ENCODE measurements at places on chromosomes 3 and 15.

- DNase-seq: no peak
Measured at GRCh38 chr15:67253549-67254237, 768 bp downstream of the AAGAB start.

- no peak for DNase-seq
Measured at GRCh38 chr3:184526088-184526433, 35.5 kb upstream of the EPHB3 start.

DNA sequence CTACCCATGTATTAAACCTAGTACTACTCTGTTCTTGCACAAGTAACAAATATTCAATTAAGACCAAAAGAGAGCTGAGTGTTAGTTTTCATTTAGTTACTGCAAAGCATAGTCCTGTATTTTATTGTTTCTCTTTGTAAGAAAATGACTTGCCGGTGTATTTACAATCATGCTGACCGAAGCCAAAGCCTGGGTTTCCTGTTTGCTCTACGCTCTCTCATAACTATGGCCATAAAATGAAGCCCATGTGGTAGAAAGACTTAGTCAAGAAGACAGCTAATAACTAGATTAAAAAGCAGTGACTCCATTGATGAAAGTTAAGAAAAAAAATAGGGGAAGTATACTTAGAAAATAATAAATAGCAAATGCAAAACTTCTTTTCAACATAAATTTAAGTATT lies 479.9 kb downstream of the CNTN4 start:
- DNase-seq: no peak

- peak; percentile 20 for DNase-seq
Measured at GRCh38 chr3:190811775-190812480, 50.6 kb downstream of the GMNC start.

GRCh38 chr3:129433565-129433964 lies 5.1 kb upstream of the EFCAB12 start:
- DNase-seq: no peak

DNA sequence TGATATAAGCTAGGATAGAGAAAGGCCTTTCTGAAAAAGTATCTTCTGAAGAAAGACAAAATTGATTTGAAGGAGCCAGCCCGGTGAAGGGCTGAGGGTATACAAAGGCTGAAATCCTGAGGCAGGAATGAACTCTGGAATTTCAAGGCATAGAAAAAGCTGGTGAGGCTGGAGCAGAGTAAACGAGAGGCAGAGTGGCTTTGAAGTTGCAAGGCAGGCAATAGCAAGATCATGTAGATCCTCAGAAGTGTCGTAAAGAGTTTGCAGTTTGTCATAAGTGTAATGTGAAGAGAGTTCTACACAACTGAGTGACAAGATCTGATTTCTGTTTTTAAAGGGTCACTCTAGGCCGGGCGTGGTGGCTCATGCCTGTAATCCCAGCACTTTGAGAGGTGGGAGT lies 69.0 kb downstream of the HMG20A start:
- no peak for DNase-seq

GRCh38 chr3:144358191-144358590 lies 386.6 kb downstream of the DIPK2A start:
- DNase-seq: no peak

DNA sequence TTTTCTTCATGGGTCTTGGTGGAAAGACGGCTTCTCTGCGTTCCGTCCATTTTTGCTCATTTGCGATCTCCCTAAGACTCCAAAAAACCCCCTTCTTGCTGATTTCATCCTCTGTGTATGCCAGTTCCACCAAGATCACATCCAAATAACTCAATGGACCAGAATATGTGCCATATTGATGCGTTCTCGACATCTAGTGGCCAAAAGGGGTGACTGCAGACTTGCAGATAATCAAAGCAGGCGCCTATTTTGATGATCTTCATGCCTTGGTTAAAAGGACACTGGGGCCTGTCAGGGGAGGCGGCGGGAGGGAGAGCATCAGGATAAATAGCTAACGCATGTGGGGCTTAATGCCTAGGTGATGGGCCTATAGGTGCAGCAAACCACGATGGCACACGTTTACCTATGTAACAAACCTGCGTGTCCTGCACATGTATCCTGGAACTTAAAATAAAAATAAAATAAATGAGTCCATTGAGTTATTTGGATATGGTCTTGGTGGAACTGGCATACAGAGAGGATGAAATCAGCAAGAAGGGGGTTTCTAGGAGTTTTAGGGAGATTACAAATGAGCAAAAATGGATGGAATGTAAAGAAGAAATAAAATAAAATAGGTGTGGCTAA lies 104.2 kb upstream of the RAD18 start:
- DNase-seq: peak; percentile 36

- DNase-seq: no peak
Measured at GRCh38 chr15:57884936-57885335, 178.4 kb downstream of the POLR2M start.

DNA sequence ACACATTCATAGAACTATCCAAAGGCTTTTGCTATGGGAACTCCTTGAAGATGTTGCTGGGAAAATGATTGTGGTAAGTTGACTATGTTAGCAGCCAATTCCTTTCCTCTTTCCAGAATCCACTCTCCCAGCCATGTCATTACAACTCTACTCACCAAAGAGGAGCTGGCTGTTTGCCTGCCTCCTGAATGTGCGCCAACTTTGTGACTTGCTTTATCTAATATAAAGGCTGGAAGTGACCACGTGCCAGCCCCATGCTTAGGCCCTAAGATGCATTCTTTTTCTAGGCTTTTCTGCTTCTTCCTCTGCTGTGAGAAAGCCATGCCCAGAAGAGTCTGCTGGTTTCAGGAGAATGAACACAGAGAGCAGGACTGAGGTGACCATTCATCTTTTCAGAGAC lies 182.2 kb downstream of the GABRB3 start:
- DNase-seq: no peak

- DNase-seq: no peak
Measured at GRCh38 chr15:82750831-82751180, 41.1 kb upstream of the AP3B2 start.

DNA sequence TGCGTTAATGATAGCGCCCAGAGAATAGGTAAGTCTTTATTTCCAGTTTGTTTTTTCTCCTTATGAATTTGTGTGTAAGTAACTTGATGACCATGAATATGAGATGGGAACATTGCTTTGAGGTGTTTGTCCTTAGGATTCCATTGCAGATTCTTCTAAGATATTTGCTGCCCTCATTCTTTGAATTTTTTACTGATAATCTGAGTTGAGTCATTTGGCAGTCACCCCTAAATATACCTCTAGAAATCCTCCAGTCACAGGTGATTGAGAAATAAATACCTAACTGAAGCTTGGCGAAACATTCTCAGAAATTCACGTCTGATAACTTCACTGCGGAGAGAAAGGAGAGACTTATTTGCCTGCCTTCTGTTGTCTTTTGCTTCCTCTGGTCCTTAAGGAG lies 345.5 kb downstream of the SQOR start:
- no peak for DNase-seq

DNA sequence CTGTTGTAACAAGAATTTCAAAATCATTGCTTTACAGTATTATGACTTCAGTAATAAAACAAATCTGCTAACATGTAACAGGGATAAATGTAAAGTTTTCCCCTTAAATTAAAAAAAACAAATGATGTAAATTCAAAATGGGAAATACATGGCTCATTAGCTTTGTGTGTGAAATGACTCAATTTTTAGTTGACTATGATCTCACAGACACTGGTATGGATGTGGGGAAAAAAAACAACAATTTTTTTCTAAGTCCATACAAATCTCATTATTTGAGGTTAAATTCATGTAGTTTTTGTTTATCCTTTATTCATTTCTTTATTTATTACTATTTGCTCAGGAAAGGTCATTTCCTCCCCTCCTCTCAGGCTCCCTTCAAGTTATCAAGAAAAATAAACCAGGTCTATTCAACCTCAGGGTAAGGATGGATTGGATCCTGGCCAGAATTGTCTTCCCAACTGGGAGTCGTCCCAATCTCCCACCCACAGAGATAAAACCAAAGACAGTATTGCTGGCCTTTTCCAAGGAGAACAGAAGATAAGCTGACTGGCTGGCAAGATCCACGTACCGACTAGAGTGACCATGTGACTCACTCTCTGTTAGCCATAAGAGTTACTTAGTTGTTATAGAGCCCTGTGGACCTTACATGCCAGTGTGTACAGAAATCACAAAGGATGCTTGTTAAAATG lies 373.3 kb downstream of the GAP43 start:
- no peak for DNase-seq

GRCh38 chr15:35443376-35443775 lies 102.6 kb downstream of the DPH6 start:
- DNase-seq: no peak

- DNase-seq: no peak
Measured at GRCh38 chr3:184713040-184713355, 1.1 kb upstream of the MAGEF1 start.

- no peak for DNase-seq
Measured at GRCh38 chr15:48422401-48422800, 91.2 kb downstream of the DUT start.

DNA sequence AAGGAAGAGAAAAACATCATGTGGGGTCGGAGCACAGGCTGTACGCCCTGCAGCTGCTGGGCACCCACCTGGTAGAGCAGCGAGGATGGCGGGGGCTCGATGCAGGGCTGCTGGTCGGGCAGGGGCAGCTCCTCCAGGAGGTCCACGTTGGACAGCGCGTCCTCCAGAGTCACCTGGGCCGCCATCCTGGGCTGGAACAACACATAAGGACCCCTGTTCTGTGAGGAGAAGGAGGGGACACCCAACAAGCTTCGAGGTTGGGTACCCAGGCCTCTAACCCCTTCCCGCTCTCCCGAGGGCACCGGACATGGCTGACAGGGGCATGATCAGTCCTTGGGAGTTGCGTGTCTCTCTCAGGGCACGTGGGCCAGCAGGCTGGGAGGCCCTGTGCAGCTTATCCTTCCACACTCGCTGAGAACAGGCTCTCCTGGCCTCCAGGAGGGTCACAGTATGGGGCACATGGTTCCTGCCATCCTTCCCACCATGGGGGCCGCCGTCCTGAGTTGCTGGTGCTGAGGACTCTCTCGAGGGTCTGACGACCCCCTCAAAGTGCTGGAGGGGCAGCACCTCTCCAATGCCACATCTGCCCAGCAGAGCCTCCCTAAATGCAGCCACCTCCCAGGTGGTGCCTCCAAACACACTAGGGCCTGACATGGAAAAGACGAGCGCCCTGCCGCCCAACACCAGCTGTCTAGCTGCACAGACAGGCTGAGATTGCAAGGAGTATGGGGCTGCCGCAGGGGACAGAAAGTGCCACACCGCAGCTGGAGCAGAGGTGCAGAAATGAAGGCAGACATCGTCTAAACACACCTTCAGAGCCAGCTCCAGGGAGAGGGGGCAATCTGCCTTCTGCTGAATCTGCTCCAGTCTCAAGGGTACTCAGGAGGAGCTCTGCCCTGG lies 32.8 kb downstream of the CYFIP1 start:
- no peak for DNase-seq

DNA sequence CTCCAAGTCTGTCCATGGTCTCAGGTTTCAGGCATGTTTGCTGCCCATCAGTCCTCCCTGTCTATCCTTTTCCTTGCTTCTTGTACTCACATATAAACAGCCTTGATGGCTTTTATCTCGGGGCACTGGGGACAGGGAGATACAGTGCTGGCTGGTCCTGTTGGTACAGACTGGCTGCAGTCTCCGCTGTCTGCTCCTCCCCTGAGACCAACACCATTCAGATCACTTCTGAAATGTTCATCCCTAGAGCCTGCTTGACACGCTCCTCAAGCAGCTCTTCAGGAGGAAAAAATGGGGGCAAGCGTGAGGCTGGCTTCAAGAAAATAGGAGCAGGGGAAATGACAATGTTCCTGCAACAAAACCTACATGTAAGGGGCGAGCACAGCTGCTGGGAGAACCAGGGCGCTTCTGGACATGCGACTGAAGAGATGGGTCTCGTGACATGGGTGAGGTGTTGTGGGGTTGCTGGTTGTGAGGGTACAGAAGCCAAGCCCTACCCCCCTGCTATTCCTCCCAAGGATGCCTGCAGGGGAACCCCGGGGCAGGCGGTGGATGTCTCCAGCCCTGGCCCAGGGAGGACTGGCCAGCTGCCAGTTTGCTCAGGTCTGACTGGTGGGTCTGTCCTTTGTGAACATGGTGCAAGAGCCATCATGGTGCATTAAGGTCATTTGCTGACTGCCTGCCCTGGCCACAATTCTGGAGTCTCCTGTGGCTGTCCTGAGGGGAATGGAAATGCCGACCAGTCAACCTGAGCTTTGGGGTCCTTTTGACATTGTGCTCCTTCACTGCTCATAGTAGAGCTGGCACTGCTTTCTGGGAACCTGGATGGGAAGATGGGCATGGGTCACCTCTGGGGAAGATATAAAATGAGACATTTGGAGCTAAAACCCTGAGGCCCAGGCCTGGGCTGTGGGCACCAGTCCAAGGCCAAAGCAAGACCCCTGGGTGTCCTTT lies 40.1 kb downstream of the KY start:
- DNase-seq: no peak

DNA sequence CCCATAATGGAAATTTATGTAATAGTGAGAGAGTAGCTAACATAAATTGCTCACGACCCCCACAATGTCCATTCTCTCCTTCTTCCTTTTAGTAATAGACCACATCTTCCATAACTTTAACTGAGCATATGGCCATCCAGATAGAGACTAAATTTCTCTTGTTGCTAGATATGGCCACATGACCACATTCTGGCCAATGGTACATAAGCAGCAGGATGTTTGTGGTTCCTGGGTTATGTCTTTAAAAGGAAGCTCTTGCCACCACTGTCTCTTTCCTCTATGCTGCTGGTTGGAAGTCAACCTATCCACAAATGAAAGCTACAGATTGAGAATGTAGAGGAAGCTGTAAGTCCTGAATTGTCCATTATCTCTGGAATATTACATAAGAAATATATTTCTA lies 59.7 kb upstream of the NPHP3 start:
- no peak for DNase-seq

Data from GM04504 (cell line).